ENCODE measurements at places on chromosomes 2 and 18.

GRCh38 chr2:205807229-205807628, 124.9 kb downstream of the NRP2 start:
- DNase-seq = no peak

GRCh38 chr2:239375278-239376061, 25.4 kb downstream of the HDAC4 start:
- DNase-seq = no peak

- DNase-seq = no peak
Observed at GRCh38 chr2:163601377-163601776, 134.4 kb downstream of the FIGN start.

- DNase-seq = no peak
Observed at GRCh38 chr18:75267643-75268363, 57.2 kb downstream of the TSHZ1 start.

GRCh38 chr2:178265851-178266250, 71.5 kb downstream of the OSBPL6 start:
- DNase-seq = no peak

DNA sequence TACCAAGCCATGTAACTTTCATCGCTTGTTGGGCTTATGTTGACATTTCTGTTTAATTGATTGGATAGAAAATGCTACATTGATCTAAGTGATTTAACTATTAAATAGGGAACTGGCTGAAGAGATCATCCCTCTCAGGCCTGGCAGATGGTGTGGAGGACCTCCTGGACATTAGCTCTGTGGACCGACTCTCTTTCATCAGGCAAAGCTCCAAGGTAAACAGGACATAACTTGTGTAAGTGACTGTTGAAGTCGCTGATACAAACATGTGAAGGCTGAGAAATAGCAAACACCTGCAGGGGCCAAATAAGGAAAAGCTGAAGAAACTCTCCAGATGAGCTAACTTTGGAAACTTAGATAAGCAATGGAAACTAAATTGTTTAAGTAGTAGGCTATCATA, 68.8 kb downstream of the UNC80 start:
- DNase-seq = no peak

- no peak for DNase-seq
Observed at GRCh38 chr18:50131591-50131990, 63.4 kb downstream of the MYO5B start.

DNA sequence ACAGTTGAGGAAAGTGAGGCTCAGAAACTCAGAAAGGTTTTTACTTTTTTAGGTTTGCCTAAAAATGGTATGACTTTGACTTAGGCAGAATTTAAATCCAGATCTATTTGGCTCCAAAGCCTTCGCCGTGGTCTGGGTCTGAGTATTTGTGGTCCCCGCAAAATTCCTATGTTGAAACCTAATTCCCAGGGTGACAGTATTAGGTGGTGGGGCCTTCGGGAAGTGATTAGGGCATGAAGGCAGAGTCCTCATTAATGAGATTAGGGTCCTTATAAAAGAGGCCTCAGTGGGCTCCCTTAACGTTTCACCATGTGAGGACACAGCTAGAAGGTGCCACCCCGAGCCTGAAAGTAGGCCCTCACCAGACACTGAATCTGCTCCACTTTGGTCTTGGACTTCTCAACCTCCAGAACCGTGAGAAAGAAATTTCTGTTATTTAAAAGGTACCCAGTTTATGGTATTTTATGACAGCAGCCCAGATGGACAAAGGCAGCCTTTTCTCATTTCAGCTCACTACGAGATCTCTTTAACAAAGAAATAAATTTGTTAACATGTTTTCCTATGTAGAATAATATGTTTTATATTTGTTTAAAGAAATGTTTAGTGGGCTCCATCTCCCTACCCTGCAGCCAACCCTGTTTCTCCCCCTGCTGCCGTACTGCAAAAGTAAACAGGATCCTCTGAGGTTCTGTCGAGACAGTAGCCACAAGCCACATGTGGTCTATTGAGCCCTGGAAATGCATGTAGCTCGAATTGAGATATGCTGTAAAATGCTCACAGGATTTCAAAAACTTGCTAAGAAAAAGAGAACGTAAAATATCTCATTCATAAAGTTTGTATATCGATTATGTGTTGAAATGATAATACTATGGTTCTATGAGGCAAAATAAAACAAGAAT, 80.6 kb downstream of the MOGAT1 start:
- no peak for DNase-seq

DNA sequence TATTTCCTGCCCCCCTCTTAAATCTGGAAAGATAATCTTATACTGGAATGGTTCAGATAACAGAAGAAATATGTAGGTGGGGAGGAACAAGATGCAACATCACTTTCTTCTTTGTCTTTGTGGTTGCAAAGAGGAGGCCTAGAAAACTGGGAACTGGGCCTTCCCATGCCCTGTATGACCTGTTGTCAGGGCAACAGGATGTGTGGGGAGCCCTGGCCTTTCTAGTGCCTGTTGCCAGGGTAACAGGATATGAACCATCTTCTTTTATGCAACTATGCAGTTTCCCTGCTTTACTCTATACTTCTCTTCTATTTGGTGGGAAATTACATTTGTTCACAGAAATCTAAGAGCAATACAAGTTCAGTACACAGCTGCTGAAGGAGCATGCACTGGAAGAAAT, 79.8 kb upstream of the PDE1A start:
- no peak for DNase-seq

DNA sequence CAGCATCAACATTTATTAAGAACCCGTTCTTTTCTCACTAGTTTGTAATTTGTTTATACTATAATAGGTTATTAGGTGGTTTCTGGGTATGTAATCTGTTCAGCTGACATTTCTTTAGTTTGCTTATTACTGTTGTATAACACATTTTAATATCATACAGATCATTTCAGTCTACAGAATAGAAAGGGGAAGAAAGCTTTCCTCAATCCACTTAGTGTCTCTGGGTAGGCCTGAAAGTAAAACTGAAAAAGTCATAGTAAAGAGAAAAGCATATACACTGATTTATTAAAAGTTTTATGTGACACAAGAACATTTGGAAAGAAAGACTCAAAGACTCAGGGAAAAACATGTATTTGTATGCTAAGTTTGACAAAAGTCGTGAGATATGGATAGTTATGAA, 16.8 kb upstream of the KCNJ3 start:
- DNase-seq = no peak

DNA sequence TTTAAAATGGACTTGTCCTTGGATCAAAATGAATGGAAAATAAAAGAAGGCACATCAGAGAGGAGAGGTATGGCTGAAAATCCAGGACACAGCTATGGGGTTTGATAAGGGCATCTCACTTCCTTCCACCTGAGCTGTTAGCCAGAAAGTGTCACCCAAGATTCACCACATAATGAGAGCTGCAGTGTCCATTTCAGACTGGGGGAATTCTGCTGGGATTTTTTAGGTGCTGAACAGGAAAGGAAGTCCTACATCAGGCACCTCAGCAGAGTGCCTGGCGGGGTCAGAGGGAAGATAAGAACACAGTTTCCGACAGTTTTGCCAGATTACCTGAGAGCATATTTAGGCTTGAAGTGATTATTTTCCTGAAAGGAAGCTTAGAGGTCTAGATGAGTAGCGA, 187.6 kb upstream of the HNMT start:
- no peak for DNase-seq

- DNase-seq = no peak
Observed at GRCh38 chr2:136408795-136409194, 290.8 kb upstream of the CXCR4 start.

DNA sequence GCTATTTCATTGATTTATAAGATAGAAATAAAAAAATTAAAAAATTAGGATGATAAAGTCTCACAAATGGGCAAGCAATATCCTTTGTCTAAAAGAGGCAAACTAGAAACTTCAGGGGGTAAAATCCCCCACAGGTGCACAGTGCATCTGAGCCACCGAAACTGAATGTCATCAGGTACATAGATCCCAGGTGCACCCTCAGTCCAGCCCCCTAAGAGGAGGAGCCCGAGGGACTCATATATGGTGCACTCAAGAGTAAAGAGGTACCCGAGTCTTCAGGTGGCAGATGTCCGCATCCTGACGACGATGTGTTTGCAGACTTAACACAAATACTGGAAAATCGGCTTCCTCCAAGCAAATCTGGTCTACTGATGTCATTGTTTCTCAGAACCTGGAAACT, 11.3 kb downstream of the QPCT start:
- no peak for DNase-seq

- DNase-seq = no peak
Observed at GRCh38 chr2:186991766-186992417, 142.9 kb upstream of the ZSWIM2 start.

GRCh38 chr18:24127735-24128134, 11.1 kb upstream of the CABYR start:
- DNase-seq = no peak

- peak; percentile 36 for DNase-seq
Observed at GRCh38 chr2:85539361-85540132, 579 bp downstream of the MAT2A start.

GRCh38 chr2:178845566-178846457, 38.6 kb upstream of the TTN start:
- no peak for DNase-seq

DNA sequence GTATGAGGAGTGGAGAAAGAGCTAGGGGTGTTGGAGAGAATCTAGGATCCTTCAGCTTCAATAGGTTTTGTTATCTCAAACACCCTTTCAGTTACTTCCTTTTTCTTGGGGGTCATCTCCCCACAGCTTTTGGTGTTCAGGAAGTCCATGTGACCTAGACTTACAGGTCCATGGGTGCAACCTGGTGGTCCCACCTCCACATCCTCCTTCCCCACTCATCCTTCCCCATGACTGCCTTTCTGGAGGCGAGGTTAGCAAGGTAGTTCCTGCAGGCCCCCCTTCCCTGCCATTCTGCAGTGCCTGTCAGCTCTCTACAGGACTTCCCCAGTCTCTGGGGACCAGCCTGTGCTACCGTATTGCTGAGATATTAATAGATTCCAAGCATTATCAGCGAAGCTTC, 107.6 kb downstream of the TMEM17 start:
- no peak for DNase-seq

- no peak for DNase-seq
Observed at GRCh38 chr18:8996771-8997432, 105.6 kb upstream of the NDUFV2 start.

- no peak for DNase-seq
Observed at GRCh38 chr18:3595369-3596273, 145.6 kb downstream of the TGIF1 start.

DNA sequence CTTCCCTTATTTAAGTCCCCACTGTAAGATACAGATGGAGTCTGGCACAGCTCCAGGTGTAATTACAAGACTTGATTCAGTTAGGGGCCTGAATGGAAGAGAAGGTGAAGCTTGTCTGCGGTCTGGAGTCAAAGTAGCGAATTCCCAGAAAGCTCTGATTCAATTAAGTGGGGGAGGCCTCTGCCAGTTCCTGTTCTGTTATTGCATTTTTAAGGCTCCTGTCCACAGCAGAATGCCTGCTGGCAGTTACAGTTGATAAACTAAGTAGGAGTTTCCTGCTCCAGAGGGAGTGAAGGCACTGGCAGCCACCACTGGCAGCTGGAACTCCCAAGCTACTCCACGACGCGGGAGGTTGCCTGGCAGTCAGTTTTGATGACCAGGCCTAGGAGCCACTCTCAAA, 181.1 kb downstream of the SOCS6 start:
- no peak for DNase-seq

- no peak for DNase-seq
Observed at GRCh38 chr18:8765783-8766463, 60.6 kb downstream of the MTCL1 start.

DNA sequence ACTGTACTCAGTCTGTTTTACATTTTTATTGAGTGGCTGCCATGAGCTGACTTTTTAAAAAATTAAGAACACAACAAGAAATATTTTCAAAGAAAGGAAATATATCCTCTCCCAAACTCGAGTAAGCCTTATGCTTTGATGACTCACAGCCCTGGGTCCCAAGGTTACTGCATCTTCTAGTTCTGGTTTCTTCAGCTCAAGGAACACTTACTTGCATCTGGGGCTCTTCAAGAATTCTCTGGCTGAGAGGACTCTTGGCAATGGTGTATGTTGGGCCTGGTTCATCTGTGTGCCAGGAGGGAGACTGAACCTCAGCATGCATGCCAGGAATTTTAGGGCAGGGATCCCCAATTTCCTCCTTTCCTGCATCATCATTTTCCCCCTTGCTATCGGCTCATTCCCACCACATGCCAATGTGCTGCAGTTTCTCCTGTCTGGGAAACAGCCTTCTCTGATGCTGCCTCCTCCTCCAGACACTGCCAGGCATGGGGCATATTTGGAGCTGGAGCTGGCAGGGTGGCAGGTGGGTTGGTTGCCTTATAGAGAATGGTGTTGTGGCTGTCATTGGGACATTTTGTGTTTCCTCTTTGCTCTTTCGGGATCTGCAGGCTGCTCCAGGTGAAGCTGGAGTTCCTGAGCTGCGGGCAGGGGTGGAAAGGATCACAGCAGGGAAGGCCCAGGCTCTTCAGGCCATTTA, 192.2 kb upstream of the HS6ST1 start:
- DNase-seq = no peak

DNA sequence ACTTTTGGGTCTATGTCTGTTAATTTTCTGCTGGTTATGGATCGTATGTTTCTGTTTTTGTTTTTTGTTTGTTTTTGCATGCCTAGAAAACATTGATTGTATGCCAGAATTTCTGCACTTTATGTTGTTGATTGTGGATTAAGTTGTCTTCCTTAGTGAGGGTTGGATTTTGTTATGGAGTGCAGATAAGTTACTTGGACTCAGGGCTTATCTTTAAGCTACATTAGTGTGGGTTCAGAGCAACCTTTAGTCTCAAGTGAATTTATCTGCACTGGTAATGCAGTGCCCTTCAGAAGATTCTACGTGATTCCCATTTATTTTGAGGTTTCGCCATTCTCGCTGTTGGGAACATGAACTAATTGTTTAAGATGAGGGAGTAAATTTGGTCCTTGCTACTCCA, 32.9 kb downstream of the UBR3 start:
- no peak for DNase-seq

DNA sequence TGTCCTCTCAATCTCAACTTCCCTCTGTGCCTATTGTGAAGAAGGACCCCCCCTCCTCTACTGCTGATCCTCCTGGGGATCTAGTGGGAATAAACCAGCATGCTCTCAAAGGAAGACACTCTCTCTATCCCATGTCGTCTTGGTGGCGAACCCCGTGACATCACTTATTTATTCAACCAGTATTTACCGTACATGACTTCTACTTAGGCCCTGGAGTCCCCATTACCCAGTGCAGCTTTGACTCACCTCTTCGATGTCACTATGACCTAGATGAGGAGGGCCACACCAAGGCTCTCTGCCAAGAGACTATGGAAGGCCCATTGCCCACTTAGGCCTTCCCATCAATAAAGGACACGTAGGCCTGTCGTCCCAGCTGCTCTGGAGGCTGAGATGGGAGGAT, 16.7 kb downstream of the ASPRV1 start:
- no peak for DNase-seq

All from stimulated activated CD8-positive, alpha-beta memory T cell treated with anti-CD3 and anti-CD28 coated beads, Interleukin-7, amount 100 ng/mL, for 1 hour (primary cell).